ENCODE measurements at places on chromosomes 3 and 15.

- no peak for DNase-seq
These were observed 37.8 kb upstream of the TRH start for GRCh38 chr3:129936757-129937156.

DNA sequence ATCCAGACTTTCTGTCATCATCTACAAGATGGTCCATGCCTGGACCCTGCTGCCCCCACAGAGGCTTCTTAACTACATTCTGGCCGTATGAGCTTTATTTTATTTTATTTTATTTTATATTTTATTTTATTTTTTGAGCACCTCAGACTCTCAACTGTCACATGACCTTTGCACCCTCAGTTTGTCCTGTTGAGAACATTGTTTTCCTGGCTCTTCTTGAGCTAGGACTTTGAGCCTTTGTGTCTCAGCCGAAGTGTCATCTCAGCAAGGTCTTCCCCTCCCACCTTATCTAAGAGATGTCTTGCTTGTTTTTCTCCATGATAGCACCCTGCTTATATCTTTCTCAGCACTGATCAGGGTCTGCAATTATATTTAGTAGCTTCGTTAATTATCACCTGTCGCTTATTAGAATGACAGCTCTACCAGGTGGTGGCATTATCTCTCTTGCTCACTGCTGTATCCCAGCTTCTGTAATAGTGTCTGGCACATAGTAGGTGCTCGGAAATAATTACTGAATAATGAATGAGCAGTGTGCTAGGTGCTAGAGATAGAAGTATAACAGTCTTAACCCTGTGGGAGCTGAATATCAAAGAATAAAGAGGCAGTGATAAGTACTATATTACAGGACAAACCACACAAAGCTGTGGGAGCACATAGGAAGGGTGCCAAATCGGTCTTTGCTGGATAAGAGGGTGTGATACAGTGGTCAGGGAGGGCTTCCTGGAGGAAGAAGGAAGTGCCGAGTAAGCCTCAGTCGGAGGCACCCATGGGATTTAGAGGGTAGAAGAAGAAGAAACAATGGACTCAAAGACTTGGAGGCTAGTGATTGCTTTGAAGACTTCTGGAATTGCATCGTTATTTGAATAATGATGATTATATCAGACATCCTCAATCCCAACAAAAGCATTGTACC is 136.2 kb downstream of the ITPR1 start:
- DNase-seq, result no peak

DNA sequence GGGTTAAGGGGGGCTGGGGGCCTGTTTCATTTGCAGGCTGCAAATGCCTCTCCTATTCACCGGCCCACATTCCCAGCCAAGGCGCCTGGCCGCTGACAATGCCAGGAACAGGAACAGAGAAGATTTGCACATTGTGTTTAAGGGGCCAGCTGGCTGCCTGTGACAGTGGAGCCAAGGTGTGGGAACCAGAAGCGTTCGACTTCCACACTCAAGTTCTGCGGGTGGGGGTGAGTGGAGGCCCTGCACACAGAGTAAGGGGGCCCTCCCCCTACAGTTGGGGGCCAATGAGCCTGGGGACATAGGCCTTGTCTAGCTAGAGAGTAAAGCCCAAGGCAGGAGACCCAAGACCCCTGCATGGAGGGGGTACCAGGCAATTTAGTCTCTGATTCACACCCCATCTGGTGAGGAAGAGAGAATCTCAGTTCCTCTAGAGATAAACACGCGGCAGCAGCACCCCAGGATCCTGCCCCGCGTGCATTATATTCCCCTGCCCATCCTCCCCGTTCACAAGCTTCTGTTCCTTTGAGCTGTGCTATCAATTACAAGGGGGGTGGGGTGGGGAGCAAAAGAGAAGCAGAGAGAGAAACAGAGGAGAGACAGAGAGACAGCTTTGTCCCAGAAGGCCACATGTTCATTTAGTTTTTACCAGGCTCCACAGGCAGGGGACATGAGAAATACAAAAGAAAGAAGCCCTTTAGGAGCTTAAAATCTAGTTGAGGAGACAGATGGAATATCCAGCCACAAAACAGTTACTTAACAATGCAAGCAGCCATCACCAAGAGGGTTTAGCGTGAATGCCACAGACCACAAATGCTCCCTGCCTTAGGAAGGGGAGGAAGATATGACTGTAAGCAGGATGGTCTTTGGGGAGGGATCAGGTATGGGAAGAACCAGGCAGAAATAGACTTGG is 9.2 kb downstream of the IGDCC3 start:
- no peak for DNase-seq

- no peak for DNase-seq
These were observed 2.7 kb downstream of the CHDH start for GRCh38 chr3:53843195-53844177.

- DNase-seq, result no peak
These were observed 10.0 kb downstream of the RAD18 start for GRCh38 chr3:8953313-8953712.

DNA sequence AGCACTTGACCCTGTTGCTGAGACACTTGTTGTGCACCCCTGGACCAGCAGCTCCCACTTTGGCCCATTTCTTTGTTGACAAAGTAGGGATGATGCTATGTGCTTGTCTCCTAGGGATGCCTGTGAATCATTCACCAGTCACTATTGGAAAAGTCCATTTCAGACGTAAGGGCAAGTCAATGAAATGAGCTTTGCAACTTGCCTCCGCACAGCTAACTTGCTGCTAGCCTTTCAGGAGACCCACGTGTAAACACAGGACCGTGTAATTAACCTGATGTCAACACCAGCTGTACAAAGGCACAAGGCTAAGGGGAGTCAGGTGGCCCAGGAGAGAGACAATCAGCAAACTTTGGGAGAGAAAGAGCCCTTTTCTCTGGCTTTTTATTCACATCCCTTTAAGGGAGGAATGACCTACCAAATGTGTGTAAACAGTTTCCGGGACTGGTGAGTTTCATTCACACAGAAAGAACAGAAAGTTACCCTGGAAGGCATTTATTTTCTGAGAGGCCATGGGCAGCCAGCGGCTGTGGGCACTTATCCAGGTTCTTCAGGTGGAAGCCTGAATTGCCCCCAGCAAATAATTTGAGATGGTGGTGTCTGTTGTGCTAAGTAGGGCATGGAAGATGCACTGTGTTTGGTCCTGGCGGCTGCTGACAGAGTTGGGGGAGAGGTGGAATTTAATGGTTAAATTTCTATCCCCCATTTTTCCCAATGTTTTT is 54.0 kb downstream of the TIPARP start:
- DNase-seq, result peak; percentile 54

GRCh38 chr15:38878026-38878425 is 313.4 kb upstream of the RASGRP1 start:
- DNase-seq, result peak; percentile 33

DNA sequence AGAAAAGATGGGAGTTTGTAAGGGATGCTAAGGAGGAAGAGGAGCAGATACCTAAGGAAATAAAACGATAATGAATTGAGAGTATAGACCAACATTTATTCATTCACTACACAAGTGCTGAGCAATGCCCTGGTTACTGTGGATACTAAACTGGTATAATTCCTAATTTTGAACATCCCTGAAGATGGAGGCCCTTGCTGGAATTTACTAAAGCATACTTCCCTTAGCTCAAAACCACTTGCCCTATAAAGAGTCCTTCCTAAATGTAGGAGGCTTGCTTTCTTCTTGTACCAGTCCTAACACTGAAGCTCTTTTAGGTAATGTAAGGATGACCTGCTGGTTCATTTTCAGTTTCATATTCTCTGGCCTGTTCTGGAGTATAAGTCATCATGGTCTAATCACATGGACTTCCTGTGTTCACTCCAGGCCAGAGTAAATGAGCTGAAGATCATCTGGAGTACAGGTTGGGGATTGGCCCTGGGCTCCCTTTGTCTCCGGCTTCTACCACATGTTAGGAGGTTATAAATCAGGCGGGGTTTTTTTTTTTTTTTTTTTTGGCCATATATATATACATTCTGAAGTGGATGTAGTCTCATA is 40.1 kb upstream of the MTMR10 start:
- DNase-seq, result peak; percentile 30

- DNase-seq, result peak; percentile 71
These were observed 11.6 kb downstream of the WWTR1 start for GRCh38 chr3:149646181-149646766.

- DNase-seq, result no peak
These were observed 131.5 kb downstream of the WNT7A start for GRCh38 chr3:13748276-13748879.

DNA sequence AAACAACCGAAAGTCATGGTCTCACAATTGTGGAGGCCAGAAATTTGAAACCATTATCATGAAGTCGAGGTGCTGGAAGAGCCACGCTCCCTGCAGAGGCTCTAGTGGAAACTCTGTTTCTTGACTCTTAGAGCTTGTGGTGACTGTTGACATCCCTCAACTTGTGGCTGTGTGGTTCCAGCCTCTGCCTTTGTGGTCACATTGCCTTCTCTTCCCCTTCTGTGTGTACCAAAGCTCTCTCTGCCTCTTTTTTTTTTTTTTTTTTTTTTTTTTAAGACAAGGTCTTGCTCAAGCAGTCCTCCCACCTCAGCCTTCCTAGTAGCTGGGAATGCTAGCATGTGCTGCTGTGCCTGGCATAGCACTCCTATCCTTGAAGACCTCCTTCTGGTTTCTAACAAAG is 48.7 kb upstream of the CRTC3 start:
- no peak for DNase-seq

DNA sequence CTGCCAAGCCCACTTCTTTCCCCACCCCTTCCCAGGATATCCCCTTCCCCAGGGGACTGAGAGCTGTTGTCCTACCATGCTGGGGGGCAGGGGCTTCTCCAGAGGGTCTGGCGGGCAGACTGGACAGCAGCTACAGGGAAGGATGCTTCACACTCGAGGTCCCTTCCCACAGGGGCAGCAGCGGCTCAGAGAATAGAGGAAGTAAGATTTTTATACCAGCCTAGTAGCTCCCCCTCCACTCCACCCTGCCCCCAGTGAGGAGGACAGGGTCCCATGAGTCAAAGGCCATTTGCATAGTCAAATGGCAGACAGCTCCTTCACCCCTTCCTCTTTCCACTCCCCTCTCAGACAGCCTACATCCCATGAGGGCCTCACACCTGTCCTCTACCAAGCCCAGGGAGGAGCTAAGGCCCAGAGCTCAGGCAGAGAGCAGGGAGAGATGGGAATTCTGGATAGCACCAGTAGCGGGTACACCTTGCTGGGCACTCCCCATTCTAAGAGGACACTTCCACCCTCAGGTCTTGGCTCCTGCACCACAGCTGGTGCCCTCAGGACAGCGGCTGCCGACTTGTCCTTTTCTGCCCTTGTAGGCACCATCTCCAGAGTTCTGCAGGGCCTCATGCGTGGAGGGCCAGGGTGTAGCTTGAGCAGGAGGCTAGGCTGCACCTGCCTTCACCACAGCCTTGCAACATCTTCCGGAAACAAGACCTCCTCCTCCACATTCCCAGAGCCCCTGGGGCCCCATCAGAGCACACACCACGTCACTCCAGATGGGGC is at the start of gene TLR9:
Gene TLR9, minus strand, starts transcription at position 194 of the 777 bp plus-strand sequence. Its CDS starts 116 bp downstream, at position 78.
- no peak for DNase-seq

DNA sequence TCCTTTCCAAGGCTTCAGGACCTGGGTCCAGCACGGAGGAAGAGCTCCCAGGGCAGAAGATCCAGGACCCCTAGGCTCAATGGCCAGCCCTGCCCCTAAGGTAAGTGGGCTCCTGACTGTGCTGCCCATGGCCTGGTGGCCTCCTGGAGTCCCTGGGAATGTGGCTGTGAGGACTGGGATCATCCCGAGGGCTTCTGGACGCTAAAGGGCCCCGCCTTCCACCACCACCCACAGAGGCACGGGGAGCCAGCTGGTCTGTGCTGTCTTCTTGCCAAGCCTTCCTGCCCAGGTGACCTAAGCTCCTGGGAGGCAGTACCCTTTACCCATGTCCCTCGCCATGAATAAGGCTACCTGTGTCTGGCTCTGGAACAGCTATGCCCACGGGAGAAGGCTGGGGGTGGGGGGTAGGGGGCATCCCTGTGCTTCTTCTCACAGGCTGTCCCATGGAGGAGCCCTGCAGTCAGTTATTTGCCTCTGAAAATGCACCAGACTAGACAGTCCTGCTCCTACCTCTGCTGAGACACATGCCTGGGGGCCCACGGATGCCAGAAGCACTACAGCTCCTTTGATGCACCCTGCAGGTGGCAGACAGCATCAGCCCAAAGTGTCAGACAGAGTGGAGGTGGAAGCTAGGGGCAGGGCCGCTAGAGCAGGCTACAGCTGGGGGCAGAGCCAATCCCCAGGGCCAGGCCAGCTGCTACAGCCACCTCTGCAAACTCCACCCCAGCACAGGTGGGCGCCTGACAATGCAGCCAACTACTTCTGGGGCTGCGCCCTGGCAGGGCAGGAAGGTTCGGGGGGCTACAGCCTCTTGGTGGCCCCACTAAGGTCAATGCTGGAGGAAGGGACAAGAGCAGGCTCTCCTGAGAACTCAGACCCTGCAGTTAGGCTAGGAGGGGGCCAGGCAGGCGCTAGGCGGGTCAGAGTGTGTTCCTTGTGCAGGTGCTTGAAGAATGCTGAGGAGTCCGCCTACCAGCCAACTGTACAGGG is 90.9 kb downstream of the SEC22A start:
- DNase-seq, result no peak

GRCh38 chr15:43212299-43212698 is 8.5 kb downstream of the EPB42 start:
- no peak for DNase-seq

DNA sequence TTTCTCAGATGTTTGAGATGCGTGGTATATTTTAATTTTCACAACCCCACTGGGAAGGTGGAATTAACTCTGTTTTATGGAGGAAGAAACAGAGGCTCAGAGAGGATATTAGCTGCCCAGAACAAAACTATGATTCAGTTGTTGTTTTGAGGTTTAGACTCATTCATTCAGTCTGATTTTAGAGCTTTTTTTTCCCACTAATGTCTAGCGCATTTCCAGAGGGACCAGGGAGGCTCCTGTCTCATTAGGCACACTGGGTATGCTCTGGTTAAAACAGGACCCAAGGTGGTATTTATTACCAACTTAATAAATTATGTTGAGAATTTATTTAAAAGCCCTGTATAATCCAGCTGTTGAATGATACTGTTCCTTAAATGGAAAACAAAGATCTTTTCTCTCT is 272.0 kb upstream of the RGMA start:
- DNase-seq, result no peak

GRCh38 chr3:188310270-188310710 is 156.3 kb downstream of the LPP start:
- DNase-seq, result no peak

DNA sequence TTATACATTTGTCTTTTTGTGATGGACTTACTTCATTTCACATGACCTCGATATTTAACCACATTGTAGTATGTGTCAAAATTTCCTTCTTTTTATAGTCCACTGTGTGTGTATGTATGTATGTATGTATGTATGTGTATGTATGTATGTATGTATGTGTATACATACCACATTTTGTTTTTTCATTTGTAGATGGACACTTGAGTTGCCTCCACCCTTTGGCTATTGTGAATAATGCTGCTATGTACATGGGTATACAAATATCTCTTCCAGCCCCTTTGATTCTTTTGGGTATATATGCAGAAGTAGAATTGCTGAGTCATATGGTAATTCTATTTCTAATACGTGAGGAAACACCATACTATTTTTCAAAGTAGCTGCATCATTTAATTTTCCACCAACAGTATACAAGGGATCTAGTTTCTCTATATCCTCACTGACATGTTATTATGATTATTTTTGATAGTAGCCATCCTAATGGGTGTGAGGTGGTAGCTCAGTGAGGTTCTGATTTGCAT is 228.2 kb downstream of the OPA1 start:
- no peak for DNase-seq

- peak; percentile 12 for DNase-seq
These were observed 4.3 kb downstream of the TMPRSS7 start for GRCh38 chr3:112038863-112039262.

Measured in HCEC 1CT (cell line).